Right lobe of liver (tissue), 6 donors: ENCODE measurements at places on chromosomes 3 and 15. TPM values are rescaled to one million over a fixed set of nuclear protein-coding genes. Genes with fewer than 3 reads are reported as not detected.
A peak's percentile ranks its signal among the peaks of the same experiment; 100 is the strongest.

The TICRR gene
- 1.1 TPM for total RNA-seq

The SPTSSB gene
- total RNA-seq, result 0.07 TPM

The CFAP161 gene
- total RNA-seq, result not detected

DNA sequence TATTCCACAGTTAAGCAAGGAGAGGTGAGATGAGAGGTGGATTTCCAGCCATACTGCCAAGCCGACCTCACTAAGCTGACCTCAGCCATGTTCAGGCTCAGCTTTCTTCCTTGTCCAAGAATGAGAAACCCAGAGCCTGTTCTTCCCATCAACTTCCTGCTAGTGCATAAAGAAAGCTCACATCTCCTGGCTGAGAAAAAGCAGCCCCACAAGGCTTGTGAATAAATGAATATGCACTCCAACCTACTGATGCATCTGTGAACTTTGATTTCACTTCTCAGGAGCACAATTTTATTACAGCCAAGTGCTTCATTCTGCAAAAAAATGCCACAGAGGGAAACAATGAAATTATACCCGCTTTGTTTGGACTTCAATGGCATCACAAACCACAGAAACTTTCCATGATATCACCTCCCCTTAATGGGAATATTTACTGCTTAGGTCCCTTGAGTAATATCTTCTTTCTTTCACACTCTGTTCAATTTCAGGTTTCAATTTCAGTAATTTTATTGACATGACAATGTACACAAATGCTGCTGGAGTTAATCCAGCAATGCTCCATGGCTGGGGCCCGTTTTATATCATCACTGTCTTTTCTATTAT lies 437.0 kb upstream of the PPP2R3A start:
- DNase-seq, result no peak

GRCh38 chr15:45105586-45105985 lies 8.4 kb downstream of the DUOX2 start:
- DNase-seq, result no peak

GRCh38 chr3:145639875-145640274 lies 521.1 kb downstream of the PLOD2 start:
- no peak for DNase-seq

GRCh38 chr15:66909381-66909890 lies 156.0 kb upstream of the SMAD3 start:
- no peak for DNase-seq

DNA sequence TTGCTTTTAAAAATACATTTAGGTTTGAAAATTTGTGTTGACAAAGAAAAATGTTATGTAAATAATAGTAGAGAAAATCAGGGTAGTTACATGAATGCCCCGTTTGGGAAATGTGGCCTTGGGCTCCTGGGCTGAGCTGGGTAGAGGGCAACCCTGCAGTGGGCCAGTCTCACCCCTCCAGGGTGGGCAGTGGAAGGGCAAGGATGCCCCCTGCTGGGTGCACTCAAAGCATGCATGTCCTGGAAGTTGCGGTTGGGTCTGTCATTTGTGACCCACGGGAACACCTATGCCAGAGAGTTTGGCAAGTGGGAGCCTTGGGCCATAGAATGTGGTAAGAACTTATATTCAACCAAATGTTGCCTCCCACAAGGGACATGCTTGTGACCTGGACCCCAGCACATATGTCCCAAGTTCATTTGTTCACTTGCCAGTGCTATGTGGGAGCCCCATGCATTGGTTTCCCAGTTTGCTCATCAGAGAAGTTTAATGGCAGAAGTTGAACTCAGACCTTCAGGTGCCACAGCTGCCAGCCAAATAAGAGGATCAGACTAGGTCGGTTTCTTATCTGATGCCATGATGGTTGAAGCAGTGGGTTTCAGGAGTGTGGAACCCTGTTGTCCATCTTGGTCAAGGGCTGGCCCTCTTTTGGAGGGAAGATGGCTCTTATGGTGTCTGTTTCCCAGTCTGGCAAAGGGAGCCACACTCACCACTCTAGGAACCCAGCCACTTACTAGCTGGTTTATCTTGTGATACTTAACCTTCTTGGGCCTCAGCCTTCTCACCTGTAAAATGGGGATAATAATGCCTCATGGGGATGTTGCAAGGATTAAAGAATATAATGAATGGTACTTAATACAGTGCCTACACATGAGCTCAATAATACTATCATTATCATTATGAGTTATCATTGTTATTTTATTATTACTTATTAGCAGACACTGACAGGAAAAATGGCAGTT lies 2.5 kb upstream of the PLCB2 start:
- DNase-seq, result peak; percentile 69
